Amniotic stem cell (primary cell): ENCODE measurements at places on chromosomes 5 and 9.

DNA sequence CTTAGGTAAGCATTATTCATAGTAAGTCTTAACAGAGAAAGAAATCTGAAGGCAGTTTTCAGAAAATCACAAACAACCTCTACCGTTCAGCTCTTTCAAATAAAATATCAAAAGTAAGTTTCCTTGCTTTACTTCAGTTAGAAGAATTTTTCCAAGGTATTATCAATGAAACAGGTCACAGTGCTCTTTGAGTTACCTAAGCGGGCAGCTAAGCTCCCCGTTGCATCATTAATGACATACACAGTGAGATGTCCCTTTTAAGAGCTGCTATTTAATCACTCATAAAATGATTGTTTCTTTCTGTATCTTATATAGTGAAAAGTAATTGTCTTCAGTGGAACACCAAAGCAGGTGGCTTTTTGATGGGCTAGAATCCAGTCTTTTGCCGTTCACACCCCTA, 86.2 kb upstream of the PIK3R1 start:
- DNase-seq, result no peak

DNA sequence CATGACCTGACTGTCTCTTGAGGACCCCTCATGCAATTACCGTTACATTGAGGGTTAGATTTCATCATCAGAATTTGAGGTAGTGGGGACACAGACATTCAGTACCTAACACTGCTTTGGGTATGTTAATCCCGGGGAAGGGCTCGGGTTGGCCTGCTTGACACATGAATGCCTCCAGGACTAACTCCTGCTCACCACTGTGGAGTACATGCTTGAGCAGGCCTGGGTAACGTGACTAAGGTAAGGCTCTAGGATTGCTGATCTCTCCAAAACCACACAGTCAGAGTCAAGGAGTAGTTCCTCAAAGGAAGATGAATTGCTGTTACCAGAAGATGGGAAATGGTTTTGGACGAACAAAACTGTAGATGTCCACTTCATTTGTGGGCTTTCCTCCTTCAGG, 376.3 kb upstream of the ZNF462 start:
- no peak for DNase-seq

GRCh38 chr9:117768750-117769395, 64.7 kb downstream of the TLR4 start:
- no peak for DNase-seq

- DNase-seq, result no peak
These were observed 106.3 kb upstream of the NR3C1 start for GRCh38 chr5:143509758-143510221.

GRCh38 chr9:32968101-32969011, 33.1 kb downstream of the APTX start:
- DNase-seq, result peak; percentile 9

GRCh38 chr5:151080613-151081430, at the start of gene TNIP1:
TSS of gene TNIP1 (minus strand) at chr5:151081034. CDS start at chr5:151065095, 15,939 bp downstream.
- peak; percentile 40 for DNase-seq

- DNase-seq, result no peak
These were observed 26.1 kb downstream of the ABITRAM start for GRCh38 chr9:108960331-108960730.

- no peak for DNase-seq
These were observed 509.9 kb downstream of the ZNF608 start for GRCh38 chr5:124236361-124237205.

DNA sequence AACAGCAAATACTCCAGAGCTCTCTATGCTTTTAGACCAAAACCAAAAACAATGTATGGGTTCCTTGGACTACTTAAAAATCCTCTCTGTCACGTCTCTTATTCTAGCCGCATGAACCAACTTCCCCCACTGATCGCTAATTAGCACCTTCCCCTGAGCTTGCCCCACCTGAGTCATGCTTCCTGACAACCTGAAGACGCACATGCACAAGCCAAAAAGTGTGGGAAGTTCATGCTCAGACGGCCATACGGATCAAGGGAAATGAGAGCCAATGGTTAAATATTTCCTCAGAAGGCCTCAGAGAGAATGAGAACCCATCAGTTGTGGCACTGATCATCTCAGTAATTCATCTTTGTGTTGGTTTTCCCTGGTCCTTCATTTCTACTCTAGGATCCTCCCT, 199.7 kb downstream of the BNC2 start:
- DNase-seq, result no peak

- no peak for DNase-seq
These were observed 196.4 kb downstream of the RFX3 start for GRCh38 chr9:3329361-3329760.

GRCh38 chr5:132183723-132184122, 43.9 kb downstream of the P4HA2 start:
- DNase-seq, result no peak

DNA sequence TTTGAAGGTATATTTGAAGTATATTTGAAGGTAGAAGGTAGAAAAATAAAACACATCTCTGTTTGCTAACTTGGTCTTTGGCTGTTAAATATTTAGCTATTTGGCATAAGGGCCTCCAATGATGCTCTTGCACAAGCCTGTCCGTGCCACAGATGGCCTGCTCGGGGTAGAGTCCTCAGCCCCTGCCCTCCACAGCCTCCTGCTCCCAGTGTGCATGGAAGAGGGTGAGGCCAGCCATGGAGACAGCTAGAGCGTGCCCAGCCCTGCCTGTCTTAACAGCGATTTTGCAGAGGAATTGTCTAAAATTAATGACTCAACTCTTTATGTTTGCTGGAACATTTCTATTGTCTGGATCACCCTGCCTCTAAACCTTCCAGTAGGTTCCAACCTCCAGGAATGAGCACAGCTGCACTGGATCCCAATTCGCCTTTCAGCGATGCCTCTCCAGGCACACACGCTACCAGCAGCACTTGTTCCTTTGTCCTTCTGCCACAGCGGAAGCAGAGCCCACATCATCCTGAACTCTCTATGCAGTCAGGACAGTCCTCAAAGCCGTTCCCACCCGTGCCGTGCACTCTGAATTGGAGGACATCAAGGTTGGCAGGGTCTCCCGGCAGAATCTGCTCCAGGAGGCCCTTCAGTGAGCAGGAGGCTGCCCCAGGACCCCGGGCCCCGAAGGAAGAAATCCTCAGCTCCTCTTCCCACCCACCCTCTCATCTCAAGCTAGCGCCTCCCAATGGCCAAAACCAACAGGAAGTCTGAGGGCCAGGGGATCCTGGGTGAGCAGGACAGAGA, 254.0 kb upstream of the IRX1 start:
- DNase-seq, result no peak

- no peak for DNase-seq
These were observed 24.2 kb downstream of the NEK6 start for GRCh38 chr9:124281931-124282371.

- no peak for DNase-seq
These were observed 3.2 kb upstream of the CCDC171 start for GRCh38 chr9:15549611-15550010.

DNA sequence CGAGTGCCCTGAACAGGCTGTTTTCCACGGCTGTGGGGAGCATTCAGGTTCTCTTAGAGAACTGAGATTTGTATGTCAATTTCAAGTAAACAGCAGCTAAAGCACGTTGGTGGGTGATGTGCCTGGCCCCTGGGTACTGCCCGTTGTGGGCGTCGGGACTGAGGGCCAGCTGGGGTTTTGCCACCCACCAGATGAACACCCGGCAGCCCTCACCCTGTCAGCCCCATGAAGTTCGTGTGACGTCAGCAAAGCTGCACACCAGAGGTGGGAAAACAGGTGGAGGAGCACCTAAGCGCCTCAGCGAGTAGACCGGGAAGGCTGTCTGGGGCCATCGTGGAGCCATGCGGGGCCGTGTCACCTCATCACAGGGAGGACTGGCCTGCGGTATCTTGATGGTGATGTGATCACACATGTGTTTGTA, 9.2 kb downstream of the CEP72 start:
- DNase-seq, result no peak

DNA sequence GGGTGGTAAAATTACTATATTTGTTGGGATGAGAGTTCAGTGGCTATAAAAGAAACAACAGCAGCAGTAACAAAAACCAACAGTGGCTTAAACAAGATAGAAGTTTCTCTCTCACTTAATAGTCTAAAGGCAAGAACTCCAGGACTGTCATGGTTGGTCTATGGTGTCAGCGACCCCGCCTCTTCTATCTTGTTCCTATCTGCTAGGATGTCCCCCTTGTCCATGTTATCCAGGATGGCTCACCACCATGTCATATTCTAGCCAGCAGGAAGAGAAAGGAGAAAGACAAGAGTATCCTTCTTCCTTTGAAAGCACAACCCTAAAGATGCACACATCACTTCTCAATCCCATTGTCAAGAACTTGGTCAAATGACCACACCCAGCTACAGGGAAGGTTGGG, 11.3 kb upstream of the OTP start:
- no peak for DNase-seq

DNA sequence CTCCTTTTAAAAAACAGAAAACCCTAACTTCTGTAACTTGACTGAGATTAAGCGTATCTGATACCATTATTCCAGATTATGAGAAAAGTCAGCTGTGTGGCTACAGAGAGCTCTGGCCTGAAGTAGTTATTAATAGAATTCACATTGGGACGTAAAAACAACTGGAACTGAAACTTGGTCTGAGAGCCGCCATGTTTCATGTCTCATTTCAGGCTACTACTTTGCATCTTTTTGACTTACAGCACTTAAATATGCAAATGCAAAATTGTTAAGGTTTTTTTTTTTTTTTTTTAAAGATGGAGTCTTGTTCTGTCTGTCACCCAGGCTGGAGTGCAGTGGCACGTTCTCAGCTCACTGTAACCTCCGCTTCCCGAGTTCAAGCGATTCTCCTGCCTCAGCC, 25.2 kb downstream of the MAP3K1 start:
- DNase-seq, result no peak

DNA sequence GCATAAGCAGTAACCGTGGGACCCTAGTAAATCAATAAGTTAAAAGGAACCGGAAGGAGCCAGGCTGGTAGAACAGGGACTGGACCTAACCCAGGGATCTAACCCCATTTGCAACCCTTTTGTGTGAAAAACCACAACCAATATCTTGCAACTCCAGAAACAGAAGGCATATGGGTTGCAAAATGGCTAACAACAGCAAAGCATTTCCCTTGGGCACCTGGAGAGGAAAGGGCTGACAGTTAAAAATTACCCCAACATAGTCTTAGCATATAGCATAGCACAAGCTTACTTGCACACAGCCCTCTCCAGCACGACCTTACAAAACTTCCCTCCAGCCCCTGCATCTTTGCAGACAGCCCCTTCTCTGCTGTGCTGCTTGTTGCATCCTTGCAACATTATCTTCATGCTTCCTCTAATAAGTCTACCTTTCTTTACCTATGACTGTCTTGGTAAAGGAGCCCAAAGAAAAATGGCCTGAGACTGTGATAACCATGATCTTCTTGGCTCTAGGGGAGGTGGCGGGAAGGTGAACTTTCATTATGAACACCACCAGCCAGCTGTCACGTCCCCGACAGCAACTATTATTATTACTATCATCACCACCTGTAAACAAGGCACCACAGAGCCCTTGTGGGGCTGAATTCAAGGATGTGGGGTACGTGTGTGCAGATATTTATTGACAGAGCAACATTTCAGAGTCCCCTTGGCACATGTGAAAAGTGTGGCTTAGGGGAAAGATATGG, 49.8 kb downstream of the PRRC1 start:
- DNase-seq, result no peak

- DNase-seq, result no peak
These were observed 450.5 kb upstream of the CDH10 start for GRCh38 chr5:25095261-25095660.

DNA sequence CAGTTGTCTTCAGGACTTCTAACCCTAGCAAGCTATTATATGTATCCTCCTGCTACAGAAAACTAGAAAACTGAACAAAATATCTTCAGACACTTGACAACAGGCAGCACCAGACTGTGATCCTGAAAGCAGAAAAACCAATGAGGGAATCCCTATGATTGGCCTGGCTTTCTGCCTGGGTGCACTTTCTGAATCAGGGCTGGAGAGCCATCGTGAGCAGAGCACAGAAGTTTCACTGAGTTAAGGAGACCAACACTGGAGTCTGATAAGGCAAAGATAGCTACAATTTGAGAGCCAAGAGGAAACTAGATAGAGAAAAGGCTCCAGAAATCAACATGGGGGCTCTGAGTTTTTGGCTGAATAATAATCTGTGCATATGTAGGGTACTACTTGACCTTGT, 106.5 kb downstream of the FANCC start:
- DNase-seq, result no peak

DNA sequence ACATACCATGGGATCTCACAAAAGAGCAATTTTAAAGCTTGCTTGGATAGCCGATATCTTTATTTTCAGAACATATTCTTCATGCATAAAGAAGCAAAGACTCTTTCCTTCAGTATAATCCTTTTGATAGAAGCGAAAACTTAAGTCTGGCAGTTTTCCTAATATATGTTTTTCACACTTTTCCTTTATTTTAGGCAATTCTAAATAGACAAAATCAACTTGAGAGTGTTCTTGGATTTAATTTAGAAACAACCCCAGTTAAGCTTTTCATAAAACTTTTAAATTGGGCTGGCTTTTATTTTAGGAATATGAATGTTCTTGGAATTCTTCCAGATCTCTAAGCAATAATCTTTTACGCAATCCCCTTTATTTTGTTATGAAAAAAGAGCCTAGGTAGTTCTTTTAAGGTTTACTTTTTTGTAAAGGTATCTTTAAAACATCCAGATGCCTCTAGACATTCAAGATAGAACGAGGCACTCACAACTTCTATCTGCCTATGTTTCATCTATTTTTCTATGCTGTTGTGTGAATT, 51.5 kb upstream of the HSPB3 start:
- DNase-seq, result no peak

DNA sequence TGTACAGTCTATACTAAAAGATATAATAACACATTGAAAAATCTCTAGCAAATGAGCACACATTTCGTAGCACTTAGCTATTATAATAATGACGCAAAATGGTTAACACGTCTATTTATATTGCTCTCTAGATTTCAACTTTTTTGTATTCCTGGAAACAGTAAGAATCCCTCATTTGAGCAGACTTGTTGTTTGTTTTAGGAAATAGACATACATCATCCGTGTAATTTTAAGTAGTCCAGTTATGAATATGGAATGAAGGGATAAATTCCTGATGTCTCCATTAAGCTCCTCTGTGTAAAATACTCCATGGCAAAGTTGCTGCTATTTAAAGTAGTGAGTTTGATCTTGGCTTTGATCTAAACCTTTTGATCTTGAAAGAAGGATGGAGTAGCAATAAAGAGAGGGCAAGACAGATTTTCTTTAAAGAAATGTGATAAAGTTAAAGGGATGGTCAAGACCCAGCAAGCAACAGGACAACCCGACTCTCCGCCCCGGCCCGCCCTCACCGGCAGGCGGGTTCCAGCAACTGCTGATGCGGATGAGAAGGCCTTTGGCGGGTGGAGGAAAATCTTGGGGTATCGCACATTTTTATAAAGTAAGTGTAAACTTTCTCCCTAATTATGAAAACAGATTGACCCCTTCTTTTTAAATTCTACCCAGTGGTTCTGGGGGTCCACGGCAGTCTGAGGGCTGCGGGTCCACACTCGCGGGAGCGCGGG, 277.4 kb downstream of the AOPEP start:
- DNase-seq, result peak; percentile 40
